Left renal pelvis (tissue), 4 donors: ENCODE measurements at places on chromosomes 5 and 9.

GRCh38 chr5:31415960-31416359 is 115.9 kb downstream of the DROSHA start:
- no peak for DNase-seq

GRCh38 chr9:95731876-95732275 is 143.6 kb upstream of the ERCC6L2 start:
- DNase-seq = no peak

- DNase-seq = no peak
Observed at GRCh38 chr5:79689541-79690466, at the start of gene CMYA5. TSS of gene CMYA5 (plus strand) at chr5:79689836. CDS start at chr5:79689908, 72 bp downstream.

GRCh38 chr9:136728548-136729123 is 14.1 kb downstream of the LCN10 start:
- DNase-seq = no peak

- no peak for DNase-seq
Observed at GRCh38 chr9:75185585-75186170, 97.4 kb downstream of the OSTF1 start.

- peak; percentile 24 for DNase-seq
Observed at GRCh38 chr5:69368458-69369339, 621 bp downstream of the AK6 start.

GRCh38 chr5:79488058-79488457 is 25.9 kb downstream of the HOMER1 start:
- no peak for DNase-seq

DNA sequence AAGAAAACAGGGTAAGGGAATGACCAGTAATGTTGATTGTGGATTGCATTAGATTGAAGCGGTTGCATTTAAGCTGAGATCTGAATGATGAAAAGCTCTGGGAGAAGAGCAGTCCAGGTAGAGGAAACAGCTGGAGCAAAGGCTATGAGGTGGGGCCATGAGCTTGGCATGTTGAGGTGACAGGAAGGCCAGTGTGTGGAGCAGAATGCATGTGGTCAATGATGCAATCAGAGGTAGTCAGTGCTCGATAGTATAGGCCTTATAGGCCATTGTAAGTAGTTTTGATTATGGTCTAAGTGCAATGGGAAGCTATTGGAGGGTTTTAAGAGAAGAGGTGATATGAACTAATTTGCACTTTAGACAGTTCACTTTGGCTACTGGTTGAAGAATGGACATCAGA is 270.4 kb downstream of the ARHGAP26 start:
- DNase-seq = no peak

- no peak for DNase-seq
Observed at GRCh38 chr9:129482521-129483414, 138.1 kb downstream of the C9orf50 start.

DNA sequence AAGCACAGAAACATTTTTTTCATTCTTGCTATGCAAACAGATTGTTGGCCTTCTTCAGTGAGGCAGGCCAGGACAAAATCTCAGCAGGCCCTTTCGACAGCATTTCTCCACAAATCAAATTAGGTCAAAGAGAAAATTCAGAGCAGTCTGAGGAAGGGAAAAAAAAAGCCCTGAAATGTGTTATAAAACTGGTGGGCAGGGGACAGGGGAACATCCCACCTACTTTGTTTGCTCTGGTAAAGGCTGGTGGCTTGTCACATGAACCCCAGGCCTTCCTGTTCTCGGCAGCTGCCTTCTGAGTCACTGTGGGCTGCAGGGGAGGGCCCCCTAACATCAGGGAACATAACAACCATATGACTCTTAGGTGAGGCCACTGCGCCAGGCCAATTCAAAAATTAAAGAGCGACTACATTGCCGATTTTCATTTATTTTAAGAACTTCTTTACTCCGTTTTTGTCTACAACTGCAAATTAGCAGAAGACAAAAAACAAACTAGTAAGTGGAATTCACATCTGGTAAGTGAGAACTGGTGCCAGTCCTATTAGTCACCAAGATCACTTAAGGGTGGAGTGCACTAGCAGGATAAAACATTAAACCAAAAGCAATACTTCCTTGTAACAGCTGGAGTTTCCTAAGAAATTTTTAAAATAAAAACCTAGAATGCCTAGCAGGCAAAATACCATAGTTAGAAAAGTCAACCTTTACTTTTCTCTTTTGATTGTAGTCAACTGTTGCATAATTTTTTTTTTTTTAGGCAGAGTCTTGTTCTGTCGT is 46.2 kb upstream of the DENND4C start:
- DNase-seq = no peak

DNA sequence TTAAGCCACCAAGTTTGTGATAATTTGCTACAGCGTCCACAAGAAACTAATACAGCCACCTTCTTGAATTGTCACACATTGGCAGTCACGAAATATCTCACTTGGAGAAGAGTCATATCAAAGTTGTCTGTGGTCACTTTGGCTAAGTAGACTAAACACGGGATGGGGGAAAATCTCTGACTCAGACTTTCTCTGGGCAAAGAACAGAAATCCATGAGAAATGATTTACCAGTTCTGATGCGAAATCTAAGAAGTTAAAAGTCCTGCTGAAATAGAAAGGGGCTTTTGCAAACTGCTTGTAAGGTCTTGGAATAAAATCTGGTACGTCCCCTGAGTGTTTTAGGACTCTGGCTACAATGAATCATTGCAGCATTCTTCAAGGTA is 158.4 kb downstream of the COL23A1 start:
- no peak for DNase-seq
